ENCODE measurements at places on chromosomes 5 and 9.

DNA sequence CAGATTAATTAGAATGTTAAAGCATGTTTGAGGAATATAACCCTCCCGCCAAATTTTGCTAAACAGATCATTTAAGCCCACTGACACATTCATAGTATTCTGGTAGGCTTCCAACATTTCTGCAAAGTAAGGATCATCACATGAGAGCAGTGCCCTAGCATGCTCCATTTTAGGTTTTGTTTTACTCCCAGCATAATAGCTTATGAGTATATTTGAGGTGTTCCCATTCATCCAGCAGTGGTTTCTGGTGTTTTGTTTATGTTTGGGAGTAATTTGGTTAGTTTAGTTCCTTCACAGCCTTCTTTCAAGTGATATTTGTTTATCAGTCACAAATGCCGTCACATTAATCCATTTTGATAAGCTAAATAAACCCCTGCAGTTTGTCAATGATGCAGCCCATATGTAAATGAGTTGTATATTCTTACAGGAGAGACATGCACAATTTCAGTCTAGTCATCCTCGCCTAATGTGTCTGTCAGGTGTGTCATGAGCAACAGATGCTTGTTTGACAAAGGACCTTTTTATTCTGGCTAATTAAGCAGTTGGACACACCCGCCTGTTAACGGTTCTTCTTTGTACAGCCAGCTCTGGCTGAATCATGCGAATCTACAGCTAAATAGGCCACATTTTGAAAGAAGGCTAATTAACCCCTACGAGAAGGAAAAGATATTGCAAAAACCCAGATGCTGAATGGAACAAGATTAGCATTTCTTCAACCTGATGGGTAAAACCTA, 124.4 kb downstream of the RFX3 start:
- no peak for DNase-seq

DNA sequence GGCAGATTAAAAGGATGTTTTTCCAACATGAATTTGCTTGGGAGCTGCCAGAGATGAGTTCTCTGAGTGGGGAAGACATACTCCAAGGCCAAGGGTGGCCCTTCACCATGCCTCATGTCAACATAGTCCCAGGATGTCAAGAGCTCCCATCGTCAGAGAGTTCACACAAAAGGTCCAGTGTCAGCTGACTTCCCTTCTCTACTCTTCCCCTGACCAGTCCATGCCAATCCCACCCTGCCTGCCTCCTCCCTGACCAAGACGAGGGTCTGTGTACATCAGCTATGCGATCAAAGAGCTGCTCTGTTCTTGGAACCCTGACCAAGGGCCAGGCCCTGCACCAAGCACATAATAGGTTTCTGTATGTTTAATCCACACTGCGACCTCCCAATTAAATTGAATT, 71.2 kb upstream of the ZNF622 start:
- DNase-seq, result no peak

DNA sequence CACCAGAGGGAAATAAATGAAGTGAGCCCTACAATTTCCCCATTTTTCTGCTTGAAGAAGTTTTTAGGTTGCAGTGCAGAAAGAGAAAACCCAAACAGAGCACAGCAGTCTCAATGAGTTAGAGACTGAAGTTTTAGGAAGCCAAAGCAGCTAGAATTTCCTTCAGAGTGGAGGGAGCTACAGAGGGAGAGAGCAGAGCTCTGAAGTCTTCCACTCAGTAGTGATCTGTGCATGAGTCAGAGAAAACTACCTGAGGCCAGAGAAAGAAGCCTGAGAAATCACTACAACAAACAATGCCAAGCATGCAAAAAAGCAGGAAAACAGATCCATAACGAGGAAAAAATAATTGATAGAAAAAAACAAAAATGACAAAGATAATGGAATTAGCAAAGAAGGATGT, 17.9 kb upstream of the NDUFB6 start:
- no peak for DNase-seq

- DNase-seq, result no peak
These were observed 291.1 kb upstream of the PDE4D start for GRCh38 chr5:60184606-60185005.

DNA sequence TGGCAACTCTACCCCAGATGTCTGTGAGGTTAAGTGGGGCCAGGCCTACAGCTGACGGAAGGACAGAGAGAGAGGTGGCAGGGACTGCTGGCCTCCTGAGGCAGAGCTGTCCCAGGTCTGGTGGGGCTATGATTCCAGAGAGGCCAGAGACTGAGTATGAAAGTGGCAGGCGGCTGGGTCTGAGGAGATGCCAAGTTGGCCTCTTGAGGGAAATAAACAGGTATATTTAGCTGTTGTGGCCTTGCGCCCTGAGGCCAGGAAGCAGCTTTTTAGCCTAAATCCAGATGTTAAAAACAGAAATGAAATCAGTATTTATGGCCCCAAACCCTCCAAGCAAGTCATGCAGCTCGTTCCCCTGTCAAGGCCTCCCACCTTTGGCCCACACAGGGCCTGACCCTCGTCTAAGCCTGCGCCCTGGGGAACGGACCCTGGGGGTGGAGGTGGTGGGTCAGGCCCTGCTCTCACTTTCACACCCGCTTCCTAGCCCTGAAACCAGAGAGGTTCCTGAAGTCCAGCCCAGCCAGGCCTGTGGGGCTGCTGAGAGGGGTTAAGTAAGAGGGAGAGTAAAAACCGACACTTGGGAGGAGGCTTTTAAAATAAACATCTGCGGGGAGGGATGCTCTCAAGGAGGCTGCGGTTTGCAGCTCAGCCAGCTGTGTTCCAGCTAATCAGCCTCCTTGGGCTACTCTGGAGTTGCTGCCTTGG, 18.7 kb downstream of the PCDHGC5 start:
- DNase-seq, result no peak

GRCh38 chr5:39951070-39951469, 526.3 kb upstream of the DAB2 start:
- no peak for DNase-seq

DNA sequence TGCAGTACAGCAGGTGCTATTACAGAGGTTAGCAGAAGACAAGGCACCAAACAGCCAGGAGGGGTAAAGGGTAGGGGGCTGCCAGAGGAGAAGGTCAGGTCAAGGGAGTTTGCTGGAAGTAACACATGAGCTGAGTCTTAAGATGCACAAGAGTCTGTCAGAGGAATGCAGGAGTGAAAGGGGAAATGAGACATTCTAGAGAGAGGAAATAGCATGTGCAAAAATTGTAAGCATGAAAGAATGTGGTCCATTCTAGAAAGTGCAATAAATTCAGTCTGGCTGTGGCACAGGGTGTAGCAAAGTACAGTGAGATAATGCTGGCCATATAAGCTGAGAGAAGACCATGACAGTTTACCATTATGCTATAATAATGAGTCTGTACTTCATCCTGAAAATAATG, 6.6 kb downstream of the GOLGA1 start:
- DNase-seq, result no peak

DNA sequence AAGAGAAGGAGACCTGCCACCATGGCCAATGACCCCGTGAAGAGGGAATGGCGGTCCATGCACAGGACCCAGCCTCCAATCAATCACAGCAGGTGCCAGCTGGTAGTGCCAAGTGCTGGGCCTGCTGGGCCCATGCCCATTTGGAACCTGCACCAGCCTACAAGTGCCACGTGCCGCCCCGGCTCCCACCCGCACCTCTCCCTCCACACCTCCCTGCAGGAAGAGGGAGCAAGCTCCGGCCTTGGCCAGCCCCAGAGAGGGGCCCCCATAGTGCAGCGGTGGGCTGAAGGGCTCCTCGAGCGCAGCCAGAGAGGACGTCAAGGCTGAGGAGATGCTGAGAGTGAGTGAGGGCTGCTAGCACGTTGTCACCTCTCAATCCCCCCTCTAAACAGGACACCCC, 37.8 kb upstream of the NPR3 start:
- DNase-seq, result no peak

- DNase-seq, result no peak
These were observed 234.8 kb downstream of the PIK3R1 start for GRCh38 chr5:68450245-68450852.

- DNase-seq, result no peak
These were observed 31.0 kb downstream of the MTREX start for GRCh38 chr5:55338810-55339243.

GRCh38 chr5:35487233-35488025, 130.2 kb upstream of the SPEF2 start:
- DNase-seq, result no peak

GRCh38 chr5:111929867-111930266, 172.9 kb upstream of the NREP start:
- no peak for DNase-seq

DNA sequence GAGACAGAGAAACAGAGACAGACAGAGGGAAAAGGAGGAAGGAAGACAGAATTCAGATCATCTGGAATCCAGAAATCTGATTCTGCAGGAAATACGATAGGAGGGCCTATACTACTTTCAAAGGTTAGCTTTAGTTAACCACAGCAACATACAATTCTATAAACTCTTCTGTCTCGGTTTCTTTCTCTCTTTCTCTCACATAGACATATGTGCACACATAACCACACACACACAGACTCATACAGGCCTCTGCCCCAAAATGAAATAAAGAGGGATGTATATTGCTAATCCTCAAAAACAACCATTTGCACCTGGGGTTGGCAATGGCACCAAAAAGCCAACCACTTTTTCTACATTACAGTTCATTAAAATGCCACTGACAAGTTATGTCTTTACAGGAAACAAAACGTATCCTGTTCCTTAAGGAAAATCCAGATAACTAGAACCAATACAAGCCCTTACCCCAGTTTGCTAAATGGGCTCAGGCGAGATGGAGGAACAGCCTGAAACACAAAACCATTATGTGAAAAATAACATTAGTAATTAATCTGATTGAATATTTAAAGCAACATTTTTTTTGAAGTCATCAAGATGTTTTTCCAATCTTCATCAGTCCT, 372.3 kb upstream of the CCNH start:
- no peak for DNase-seq

DNA sequence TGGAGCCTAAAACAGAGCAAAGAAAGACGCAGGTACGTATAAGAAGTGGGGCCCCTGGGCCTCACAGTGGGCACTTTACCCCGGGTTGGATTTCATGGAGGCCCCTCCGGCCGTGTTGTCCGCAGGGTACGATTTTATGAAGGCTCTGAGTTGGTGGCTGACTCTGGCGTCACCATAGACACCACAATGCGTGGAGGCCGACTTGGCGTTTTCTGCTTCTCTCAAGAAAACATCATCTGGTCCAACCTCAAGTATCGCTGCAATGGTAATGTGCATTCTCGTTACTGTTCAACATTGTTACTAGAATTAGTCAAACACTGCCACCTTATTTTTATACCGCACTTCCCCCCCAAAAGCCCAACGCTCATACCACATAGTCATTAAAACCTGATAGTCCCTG, 47.1 kb downstream of the THBS4 start:
- no peak for DNase-seq

DNA sequence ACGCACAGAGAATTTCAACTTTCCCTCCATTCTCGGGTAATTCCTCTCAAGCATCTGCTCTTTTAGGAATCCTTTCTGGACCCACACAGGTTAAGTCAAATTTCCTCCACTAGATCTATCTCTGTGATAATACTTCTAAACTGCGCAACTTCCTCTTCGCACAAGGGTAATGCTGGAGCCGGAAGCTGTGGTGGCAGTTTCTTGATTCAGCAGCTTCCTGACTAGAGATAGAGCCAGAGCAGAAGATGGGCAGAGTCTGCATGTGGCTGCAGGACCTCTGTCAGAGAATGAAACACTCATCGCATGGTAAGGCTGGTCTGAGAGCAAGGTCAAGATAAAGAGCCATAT, 11.1 kb upstream of the CDC42SE2 start:
- no peak for DNase-seq

DNA sequence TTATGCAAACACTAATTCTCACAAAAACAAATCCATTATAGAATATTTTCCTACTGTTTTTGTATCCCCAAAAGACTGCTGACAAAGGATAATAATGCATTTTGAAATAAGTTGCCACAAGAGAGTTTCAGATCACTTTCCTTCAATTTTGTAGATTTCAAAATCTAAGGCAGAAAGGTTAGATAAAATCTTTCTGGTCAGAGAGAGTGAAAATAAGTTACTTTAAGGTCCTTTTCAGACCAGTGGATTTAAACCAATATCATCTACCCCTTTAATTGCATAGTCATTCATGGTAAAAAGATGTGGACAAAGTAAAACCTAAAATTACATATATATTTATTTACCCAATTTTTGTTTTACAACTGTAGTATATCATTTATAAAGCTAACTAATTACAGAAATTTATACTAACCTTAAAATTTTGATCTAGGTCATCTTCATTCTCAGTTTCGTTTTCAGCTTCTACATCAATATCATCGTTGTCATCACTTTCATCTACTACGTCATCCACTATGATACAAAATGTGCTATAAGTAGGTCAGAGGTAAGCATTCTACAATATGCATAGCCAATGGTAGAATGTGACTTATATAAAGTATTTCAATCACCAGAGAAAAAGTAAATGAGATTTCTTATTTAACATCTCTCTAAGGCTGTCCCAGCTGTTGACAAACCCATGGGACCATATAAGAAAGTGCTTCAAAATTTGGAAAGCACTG, 95.7 kb downstream of the AGTPBP1 start:
- DNase-seq, result no peak

DNA sequence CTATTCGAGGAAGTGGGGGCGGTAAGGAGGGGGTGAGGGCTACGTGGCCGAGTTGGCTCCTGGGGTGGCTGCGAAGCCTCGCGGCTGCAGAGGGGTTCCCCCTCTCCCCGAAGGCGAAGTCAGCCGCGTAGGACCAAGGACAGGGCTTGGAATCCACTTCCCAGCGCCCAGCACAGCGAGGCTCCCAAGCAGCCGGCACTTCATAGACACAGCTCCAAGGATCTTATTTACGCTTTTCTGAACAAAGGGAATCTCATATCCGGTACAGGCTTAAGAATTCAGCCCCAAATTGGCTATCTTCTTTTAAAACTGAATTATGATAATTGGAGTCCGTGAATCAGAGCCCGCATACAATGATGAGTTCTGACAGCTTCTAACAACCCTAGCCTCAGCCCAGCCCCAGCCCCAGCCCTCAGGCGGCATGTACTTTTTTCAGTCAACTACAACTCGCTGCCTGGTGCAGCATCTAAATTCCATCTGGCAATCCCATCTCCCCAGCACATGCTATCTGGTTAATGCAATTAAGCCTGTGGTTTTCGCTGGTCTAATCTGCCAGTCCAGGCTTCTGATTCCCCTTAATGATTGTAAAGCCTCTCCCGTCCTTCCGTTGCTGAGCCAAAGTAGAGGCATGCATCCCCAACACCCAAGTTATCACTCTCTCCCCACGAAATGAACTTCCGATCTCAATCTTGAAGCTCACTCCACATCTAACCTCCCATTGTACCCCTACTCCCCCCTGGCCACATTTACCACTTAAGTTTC, 1.0 kb downstream of the ELAVL2 start:
- no peak for DNase-seq

- DNase-seq, result no peak
These were observed 6.8 kb downstream of the FAM219A start for GRCh38 chr9:34451545-34451944.

- no peak for DNase-seq
These were observed 347.8 kb downstream of the EFNA5 start for GRCh38 chr5:107322936-107323335.

DNA sequence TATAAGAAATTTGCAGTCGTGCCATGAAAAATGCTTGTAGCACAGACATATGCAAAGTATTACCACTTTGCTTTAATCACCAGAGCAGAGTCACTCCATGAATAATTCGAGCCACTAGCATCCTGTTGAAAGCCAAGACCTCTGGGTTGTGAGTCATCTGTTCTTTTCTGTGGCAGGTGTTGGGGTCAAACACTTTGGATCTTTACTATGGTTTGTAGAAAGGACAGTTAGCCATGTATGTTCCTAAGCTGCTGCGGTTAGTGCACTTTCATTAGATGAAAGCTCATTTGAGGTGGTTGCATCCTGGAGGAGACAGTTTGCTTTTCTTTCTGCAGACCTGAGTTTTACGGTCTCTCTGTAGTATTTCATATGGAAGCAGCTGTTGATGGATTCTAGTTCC, 223.7 kb downstream of the DMRT2 start:
- no peak for DNase-seq

GRCh38 chr5:135740475-135740874, 94.0 kb upstream of the SLC25A48 start:
- DNase-seq, result no peak
